ENCODE measurements at places on chromosomes 2 and 18.
A peak's percentile ranks its signal among the peaks of the same experiment; 100 is the strongest.

DNA sequence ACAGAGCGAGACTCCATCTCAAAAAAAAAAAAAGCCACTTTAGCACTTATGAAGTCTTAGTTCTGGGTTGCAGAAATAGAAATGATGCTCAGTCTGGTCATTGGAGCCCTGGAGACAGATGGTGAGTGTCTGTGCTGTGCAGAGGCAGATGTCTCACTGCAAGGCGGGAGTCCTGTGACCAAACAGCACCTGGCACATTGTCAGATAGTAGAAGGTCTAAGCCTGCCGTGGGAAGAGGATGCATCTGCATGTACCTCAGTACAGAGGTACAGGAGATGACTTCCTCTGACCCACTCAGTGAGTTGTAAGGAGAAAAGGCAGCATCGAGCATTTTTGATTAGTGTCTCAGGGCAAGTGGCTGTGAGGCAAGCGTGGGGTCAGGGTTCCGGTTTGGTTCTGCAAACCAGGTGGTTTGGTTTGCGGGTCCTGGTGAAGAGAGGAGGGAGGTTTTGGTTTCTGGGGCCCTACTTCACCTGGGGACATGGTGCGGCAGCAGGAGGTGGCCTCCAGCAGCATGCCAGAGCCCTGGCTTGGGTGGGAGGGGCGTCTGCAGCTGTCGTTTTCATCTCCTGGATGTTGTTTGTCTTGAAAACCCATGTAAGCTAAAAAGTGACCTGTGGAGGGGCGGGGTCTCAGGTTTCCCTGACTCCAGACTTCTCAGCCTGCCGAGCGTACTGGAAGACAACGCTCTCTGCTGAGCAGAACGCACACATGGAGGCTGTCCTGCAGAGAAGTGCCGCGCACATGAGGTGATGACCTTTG lies 3.8 kb downstream of the RBFA start:
- no peak for DNase-seq

GRCh38 chr2:105647731-105648130 lies 97.0 kb upstream of the NCK2 start:
- DNase-seq = no peak

- DNase-seq = no peak
These were observed 66.2 kb downstream of the STAT1 start for GRCh38 chr2:190947711-190948251.

DNA sequence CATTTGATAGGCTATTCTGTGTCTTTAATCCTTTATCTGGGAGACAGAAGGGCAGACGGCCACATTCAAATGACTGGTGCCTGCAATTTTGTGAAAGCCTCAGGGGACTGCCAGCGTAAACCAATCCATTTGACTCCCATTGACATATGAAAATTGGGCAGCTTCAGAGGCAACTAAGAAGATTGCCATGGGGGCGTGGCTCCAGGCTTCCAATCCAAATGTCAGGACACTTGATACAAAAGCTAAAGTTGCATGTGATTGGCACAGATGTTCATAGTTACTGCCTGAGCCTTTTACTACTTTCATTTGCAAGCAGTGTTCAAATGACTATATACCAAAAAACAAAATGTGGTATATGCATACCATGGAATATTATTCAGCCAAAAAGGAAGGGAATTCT lies 42.0 kb downstream of the SPC25 start:
- DNase-seq = no peak

DNA sequence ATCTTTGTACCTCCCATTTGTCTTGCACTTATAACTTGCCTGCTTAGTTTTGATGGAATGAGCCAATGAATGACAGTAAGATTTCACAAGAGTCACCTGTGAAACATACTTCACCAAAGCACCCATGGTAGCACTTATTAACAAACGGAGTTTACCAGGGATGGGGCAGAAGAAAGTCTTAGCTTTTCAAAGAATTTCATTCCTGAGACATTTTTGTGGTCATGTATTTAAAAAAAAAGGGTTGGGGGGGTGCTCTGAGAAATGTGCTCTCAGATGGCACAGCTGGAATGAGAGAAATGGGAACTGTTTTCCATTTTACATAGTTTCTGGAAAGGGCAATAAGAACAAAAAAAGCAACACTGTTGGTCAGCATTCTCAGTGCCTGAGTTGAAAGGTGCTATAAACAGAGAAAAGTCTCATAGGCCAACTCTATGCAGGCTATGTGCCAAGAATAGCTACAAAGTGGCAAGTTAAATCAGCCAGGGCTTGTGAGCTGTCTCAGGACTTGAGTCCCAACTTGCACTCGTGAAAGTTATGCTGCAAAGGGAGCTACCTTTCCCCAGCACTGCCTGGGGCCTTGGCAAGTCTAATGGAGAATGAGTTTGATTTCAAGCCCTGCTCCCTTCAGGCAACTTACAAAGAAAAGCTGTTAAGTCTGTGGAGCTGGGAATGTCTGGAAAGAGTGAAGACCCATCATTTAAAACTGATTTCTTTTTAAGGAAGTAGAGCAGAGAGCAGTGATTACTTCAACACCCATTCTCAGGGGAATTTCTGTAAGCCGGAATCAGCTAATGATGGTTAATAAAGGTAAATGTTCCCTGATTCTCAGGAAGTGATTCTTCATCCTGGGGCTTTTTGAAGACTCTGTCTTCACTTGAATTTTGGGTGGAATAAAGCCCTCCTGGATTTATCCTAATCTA lies 170.6 kb downstream of the SLC8A1 start:
- DNase-seq = peak; percentile 86

DNA sequence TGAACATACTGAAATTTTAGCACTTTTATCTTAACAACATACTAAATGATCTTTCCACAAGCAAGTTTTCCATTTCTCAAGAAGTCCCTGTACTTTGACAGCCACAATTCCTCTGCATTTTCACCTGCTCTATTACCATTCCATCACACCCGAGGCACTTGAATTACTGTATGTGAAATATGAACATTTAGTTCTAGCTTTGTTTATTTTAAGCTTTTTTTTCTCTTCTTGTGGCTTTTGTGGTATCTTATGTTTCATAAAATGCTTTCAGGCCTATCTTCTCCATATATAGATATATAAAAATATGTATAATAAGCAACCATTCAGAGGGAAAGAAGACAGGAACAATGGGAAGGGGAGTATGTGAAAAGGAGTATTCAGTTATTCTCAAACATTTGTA lies 693.9 kb downstream of the SATB2 start:
- no peak for DNase-seq

GRCh38 chr2:229884775-229885699 lies 36.8 kb downstream of the TRIP12 start:
- DNase-seq = no peak

- no peak for DNase-seq
These were observed 291.4 kb upstream of the RND3 start for GRCh38 chr2:150778828-150779227.

GRCh38 chr18:42824178-42824577 lies 291.3 kb downstream of the RIT2 start:
- DNase-seq = no peak

DNA sequence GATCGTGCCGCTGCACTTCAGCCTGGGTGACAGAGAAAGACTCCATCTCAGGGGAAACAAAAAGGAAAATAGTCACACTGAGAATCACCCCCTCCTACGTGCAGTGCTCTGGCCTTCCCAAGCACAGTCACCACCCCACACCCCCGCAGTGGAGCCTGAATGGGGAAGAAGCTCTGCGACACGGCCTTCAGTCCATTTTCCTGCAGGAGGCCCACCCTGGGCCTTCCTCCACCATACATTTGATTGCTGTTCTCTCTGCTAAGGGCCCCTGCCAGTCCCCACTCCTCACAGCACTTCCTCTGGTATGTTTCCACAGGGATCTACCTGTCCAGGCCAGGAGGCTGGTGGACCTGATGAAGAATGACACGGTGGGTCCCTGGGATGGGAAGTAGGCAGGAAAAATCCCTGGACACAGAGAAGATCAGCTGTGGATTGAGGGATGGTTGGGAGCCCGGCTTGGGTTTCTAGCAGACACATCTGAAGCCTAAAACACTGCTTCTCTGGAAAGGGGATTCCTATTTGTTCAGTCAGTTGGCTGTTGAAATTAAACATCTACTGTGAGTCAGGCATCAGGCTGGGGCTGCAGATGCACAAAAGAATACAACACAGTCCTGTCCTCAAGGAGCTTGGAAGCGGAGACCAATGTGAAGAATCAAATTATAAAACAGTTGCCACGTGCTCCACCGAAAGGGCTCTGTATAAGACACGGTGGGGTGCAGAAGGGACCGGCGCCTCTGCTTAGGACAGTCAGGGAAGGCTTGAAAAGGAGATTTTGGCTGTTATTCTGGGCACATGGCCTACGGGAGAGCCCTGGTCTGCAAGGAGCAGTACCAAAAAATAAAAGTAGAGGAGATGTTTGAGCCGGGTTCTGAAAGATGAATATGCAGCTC lies 82.2 kb downstream of the PLB1 start:
- DNase-seq = no peak

DNA sequence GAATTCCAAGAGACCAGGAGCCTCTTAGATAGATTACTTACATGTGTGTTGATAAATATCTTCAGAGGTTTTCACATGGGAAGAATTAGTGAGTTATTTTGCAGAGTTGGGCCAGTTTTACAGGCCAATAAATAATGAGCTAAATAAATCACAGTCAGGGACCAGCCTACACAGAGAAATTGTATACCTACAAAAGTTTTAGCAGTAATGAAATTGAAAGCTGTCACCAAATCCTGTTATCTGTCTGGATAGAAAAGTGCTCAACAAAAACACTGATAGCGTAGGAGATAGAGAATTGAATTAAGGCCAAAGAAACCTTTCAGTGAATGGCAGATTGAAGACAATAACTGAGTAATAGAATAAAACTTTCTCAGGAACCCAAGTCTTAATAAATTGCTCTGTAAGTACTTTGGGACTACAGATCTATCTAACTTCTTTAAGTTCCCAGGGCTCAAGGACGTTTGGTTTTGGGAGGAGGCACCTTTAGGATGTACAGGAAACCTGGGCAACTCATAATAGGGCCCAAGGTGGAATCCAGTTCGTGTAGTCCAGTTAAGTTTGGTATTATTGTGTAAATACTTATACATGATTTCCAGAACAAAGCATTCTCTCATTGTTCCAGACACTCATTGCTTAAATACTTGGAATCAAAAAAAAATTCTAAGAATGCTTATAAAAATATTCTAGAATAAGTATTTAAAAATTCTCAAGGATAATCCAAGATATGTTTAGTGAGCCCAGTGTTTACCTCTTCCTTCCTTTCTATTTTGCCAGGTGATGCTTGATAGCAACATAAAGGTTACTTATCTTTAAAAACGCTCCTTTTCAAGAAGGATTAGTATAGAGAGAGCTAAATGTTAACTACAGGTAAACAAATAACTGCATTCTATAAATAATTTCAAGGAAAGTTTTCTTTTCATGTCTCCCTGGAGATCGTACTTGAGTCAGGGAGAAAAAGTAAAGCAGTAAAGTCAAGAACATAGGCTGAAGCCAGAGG lies 134.5 kb downstream of the NCKAP5 start:
- DNase-seq = no peak

DNA sequence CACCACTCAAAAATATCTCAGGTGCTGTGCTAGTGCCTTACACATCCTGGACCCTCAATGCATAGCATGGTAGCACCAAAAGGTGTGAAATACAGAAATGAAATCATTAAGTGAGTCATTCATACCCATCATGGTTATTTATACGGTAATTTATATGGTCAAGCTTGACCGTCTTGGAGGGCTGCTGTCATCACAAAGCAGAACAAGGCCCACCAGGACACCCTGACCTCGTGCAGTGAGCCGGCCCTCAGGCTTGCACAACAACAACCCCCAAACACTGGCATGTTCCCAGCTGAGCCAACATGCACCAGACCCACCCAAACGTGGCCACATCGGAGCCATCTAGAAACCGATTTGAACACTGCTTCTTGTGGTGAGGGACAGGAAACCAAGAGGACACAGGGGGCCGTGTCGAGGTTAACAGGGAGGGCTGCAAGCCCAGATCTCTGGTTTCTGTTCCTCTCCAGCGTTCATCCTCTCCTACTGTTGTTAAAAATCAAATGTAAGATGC lies 378.5 kb upstream of the ID2 start:
- no peak for DNase-seq

- DNase-seq = no peak
These were observed 70.0 kb downstream of the RRM2 start for GRCh38 chr2:10192392-10193015.

DNA sequence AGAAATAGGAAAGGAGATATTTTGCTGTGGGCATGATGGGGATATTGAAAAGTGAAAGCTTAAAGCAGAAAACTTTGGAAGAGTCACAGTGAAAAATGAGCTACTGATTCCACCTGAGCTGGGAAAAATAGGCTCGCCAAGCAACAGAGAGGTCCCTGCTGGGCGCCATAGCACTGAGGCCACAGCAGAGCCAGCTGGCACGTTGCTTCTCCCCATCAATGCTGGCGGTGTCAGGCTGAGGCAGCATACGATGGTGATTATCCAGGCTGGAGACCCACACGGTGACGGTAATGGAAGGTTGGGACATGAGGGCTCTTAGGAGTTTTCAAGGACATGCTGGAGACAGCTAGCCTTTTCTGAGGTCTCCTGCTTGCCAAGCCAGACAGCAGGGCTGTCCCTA lies 25.8 kb upstream of the DTNB start:
- DNase-seq = no peak

DNA sequence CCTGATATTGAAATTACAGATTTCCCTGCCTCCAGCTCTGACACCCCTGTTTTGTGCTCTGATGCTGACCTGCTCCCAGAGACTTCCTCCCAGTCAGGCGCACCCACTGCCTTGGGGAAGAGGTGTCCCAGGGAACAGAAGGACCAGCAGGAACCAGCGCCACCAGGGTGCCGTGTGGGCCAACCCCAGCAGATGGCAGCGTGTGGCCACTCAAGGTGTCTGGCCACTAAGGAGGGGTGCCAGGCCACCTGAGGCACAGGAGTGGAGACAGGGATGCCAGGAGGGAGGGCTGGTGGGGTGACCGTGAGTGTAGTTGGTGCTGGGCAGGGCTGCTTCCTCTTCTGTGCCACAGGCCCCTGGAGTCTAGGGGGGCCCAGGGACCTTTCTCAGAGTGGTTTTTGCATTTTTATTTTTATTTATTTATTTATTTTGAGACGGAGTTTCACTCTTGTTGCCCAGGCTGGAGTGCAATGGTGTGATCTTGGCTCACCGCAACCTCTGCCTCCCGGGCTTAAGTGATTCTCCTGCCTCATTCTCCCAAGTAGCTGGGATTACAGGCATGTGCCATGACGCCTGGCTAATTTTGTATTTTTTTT lies 56.0 kb downstream of the TEX44 start:
- no peak for DNase-seq

- no peak for DNase-seq
These were observed 824.2 kb downstream of the PLCL1 start for GRCh38 chr2:198628596-198628995.
